Naive thymus-derived CD8-positive, alpha-beta T cell (primary cell): ENCODE measurements at places on chromosomes 11 and 22.
A peak's percentile ranks its signal among the peaks of the same experiment; 100 is the strongest.

DNA sequence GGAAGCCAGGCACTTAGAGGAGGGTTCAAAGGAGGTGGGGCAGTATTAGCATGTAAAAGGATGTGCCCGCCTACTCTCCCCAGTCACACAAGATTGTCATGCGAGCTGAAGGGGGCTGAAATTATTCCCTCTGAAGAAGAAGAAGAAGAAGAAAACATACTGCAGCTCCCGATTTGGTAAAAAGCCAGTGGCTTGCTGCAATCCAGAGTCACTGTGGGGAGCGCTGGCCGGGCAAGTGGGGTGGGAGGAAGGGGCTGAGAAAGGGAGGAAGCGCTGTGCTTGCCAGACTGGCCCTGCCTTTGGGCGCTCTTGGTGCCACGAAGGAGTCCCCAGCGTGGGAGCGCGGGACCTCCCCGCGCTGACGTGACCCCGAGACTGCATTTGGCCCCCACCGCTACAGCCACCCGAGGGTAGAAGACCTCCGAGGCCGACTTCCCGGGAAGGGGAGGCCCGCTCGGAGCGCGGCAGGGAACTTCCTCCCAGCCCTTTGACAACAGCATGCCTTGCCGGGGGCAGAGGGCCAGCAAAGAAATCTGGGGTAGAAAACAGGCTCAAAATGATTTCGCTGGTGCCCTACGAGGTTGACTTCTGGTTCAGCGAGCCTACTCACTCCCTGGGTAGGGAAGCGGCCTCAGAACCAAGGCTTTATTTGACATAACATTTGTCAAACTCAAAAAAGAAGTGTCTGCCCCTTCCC, 906.3 kb downstream of the DLG2 start:
- DNase-seq = peak; percentile 9

GRCh38 chr11:32094923-32095322, 4.0 kb downstream of the RCN1 start:
- DNase-seq = no peak

- DNase-seq = no peak
Observed at GRCh38 chr11:36567694-36568093, at the start of gene RAG1. Gene RAG1, plus strand, starts transcription at chr11:36568007. Its CDS starts 5,298 bp downstream, at chr11:36573305.

DNA sequence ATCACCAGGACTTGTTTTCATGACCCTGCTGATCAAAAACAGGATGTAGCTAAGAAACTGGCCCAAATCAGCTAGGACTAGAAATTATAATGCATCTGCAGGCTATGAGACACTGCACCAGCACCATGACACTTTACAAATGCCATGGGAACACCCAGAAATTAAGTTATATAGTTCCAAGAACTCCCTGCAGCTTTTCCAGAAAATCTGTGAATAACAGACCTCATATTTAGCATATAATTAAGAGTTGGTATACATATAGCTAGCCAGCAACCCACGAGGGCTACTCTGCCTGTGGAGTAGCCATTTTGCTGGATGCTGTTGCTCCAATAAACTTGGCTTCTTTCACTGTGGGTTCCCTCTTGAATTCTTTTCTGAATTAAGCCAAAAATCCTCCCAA, 101.0 kb downstream of the PGR start:
- DNase-seq = no peak

DNA sequence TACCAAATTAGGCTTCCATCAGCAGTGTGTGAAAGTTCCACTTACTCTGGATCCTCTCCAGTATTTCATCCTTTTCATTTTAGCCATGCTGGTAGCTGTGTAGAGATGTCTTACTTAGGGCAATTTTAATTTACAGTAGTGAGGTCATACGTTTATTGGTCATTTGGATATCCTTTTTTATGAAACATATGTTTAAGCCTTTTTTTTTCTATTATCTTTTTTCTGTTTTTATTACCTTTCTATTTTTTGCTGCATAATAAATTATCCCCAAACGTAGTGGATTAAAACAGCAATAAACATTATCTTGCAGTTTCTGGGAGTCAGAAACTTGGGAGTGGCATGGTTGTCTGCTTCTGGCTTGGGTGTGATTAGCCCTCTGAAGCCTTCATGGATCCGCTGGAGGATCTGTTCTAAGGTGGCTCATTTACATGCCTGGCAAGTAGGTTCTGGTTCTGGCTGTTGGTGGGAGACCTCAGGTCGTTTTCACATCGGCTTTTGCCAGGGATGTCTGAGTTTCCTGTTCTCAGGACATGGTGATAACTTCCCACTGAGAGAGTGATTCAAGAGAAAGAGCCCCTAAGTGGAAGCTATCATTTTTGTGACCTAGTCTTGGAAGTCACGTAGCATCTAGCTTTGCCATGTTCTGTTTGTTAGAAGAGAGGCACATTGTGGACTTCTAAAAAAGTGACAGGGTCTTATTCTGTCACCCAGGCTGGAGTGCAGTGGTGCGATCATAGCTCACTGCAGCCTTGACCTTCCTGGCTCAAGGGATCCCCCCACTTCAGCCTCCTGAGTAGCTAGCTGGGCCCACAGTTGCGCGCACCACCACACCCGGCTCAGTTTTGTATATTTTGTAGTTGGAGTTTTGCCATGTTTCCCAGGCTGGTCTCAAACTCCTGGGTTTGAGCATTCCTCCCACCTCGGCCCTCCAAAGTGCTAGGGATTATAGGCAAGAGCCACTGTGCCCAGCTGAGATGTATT, 38.6 kb downstream of the PPP6R3 start:
- no peak for DNase-seq

DNA sequence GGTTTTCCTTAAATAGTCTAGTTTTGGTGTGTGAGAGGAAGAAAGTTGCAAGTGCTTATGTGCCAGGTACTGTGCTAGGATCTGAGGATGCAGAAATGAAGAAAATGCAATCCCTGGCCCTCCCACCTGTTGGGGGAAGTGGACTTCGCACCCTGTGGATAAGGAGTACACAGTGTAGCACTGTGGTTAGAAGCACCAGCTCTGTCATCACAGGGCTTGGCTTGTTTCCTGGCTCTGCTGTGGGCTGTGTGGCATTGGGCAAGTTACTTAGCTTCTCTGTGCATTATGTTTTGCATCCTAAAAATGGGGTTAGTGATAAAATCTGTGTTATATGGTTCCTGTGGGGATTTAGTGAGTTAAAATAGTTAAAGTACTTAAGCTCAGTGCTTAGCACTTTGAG, 68.2 kb downstream of the ENDOD1 start:
- no peak for DNase-seq

GRCh38 chr11:112024178-112024772, 933 bp upstream of the DLAT start:
- peak; percentile 36 for DNase-seq

GRCh38 chr11:3105791-3106735, 48.8 kb upstream of the CARS1 start:
- DNase-seq = peak; percentile 10

DNA sequence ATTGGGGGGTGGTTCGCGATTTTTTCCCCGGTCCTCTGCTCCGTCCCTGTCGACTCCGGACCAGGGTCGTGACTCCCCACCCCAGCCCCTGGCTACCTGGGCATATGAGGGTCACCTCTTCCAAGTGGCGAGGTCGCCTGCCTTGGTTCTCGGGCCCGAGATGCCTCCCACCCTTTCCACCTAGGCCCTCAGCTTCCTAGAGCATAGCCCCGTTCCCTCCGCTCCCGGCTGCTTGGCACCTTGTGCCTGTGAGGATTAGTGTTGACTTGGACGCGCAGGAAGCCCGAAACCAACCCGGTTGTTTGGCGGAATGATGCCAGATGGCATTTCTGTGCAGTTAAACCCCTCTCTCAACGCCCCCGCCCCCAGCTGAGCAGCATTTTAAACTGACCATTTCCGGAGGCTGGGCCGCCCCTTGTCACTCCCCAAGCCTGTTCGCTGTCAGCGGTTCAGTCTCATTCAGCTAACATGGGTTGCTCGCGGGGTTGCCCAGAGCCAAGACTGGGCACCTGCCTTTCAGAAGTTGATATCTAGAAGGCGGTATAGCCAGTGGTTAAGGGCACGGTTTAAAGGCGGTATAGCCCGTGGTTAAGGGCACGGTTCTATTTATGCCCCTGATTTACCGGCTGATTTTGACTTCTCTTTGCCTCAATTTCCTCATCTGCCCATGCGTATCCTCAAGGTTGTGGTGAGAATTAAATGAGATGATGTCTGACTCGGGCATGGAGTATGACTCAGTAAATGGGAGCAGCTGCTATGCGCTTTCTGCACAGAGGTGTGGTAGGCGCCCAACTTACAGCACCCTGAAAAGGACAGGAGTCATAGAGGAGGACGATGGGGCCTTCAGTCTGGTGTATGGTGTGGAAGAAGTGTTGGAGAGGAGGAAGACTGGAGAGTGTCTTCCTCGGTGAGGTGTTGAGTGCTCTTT, 639 bp downstream of the INCENP start:
- DNase-seq = no peak

DNA sequence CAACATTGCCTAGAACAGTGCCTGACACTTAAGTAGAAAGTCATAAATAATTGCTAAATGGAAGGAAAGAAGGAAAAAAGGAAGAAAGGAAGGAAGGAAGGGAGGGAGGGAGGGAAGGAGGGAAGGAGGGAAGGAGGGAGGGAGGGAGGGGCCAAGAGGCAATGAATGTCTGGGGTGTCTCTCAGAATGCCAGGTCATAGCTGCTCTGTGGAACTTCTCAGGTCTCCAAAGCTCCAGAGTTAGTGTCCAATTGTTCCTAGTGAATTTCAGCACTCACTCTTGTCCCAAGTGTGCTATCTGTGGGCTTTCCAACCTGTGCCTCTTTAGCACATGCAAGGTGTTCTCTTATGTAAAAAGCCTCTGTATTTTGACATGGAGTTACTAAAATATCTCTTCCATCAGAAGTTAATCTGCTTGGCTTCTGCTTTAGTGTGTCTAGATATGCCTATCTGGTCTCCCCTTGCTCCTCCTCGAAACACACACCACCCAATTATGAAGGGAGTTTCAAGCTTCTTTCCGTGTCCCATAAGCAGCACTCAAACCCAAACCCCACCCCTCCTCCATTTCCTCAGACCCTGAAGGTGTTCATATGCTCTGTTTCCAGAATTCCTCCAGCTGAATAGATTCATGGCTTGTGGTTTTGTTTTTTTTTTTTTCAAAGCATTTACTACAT, 56.5 kb downstream of the FAM76B start:
- DNase-seq = no peak

- no peak for DNase-seq
Observed at GRCh38 chr11:68031144-68031464, 623 bp downstream of the NDUFS8 start.

DNA sequence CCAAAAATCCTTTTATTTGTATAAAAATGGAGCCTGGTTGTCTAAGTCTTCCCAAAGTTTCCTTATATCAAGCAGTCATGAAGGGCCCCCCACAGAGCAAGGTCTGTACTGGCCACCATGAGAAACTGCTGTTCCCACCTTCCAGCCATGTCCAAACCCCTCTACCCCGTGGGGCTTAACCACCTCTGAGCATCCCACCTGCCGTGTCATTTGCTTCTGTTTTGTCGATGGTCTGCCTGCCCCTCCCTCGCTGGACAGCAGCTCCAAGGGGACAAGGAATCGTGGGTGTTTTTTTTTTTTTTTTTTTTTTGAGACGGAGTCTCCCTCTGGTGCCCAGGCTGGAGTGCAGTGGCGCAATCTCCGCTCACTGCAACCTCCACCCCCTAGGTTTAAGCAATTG, 11.1 kb upstream of the ANO1 start:
- no peak for DNase-seq

DNA sequence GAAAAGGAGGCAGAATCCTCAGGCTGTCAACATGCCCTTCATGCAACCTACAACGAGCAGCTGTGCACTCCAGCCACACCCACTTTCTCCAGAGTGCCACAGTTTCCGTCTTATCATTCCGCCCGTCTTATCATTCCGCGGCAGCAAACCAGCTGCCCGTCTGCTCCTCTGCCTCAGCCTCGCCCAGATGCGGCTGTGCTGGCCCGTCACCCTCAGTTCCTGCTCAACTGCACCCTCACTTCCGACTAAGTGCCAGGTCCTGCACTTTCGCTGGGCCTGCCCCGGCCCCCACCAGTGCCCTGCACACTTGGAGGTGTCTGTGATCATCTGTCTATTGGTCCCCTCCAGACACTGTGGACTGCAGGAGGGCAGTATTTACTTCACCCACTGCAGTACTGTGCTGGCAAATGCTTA, 43.7 kb downstream of the MICAL3 start:
- peak; percentile 37 for DNase-seq

DNA sequence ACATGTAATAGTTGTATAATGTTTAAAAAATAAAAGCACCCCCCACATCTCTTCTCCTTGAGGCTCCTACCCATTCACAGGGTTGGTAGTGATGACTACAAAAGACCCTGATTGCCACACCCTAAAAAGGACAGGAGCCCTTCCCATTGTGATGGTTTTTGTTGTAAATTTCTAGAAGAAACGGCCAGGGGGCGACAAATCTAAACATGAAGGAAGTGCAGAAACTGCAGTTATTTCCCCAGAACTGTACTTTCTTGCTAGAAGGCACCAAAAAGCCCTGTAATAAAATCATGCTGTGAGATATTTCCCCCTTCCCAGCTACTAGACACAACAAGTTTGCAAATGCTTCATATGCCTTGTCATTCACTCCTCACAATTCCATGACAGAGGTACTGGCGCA, 10.8 kb downstream of the PRR5L start:
- no peak for DNase-seq

DNA sequence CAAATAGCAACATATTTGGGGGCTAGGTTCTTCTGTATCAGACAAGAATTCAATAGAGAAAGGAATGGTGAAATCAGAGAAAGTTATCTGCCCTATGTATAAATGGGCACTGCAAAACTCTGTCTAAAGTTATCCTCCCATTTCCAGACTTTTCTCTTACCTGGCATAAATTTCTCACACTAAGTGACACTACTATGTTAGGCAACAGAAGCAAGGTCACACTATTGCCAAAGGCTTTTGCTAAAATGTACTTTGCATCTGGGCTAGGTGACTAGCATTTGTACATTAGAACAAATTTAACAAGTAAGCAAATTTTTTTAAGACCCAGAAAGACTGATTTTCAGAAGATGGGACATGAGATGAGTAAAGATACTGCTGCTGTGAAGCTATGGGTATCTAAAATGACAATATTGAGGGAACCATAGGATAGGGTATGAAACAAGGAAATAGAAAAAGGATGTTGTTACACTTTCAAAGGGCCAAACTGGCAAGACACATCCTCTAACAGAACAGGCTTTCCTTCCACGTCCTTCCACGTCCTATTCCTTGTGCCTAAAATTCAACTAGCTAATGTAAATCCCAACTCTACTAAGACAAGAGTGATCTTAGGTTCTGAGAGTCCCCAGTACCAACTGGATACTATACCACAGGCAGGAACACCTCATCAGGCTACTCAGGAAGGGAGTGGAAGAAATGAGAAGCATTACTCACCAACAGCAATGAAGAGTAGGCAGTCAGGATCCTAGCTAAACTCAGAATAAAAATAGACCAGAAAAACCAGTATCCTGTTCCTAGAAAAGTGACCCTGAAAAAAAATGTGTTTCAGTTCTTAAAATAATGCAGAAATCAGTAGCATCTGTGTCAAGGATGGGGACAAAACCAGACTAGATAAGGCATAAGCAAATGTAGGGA, 22.6 kb downstream of the GDPD4 start:
- DNase-seq = no peak

GRCh38 chr11:64686466-64687170, 36.4 kb downstream of the NRXN2 start:
- DNase-seq = no peak

DNA sequence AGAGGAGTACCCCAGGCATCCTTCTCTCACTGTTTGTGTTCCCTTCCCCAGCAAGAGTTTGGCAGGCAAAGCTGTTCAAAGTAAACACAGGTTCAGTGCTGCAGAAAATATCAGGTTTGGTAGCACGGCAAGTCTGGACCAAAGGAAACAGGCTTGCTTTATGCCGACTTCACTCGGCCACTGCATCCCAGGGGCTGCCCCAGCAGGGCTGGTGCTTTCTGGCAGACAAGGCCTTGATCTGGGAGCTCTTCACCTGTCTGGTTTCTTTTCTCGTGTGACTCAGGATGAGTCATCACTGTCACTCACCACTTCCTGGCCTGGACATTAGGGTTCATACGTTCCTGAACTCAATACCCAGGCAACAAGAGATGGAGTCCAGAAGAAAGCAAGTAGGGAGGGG, 52.6 kb upstream of the NAV2 start:
- DNase-seq = no peak
